ENCODE measurements at places on chromosomes 7 and 10. TPM values are rescaled to one million over a fixed set of nuclear protein-coding genes. Genes with fewer than 3 reads are reported as not detected.

GATA3 gene
- total RNA-seq, result not detected

DNA sequence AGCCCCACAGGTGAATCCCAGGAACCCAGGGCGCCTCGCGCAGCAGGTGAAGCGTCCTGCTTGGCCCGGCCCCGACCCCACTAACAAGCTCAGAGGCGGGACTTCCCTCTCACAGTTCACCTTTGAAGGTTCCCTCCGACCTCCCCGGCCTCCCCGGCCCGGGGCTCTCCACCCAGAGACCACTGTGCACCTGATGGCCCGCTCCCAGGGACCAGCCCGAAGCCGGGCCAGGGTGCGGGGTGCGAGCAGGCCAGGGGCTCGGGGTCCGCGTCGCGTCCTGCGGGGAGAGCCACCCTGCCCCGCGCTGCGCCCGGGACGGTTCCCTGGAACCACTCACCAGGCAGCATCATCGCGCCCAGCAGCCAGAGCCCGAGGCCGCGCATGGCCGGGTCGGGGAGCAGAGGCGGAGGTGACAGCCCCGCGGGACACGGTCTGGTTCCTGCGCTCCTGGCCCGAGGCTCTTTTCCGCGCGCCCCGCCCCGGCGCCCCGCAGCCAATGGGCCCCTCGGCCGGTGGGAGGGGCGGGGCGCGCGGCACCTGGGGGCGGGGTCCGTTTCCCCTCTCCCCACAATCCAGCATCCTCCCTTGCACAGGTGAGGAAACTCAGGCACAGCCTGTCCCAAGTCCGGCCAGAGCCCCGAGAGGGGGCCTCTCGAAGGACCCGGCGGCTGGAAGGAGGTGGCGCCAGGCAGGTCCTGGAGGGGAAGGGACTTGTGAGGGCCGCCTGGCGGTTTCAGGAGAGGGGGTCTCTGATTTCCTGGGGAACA, at the start of gene ADAM8:
ADAM8 (minus strand) TSS at position 434 of the 767 bp plus-strand sequence; CDS start at position 383, 51 bp downstream.
- no peaks in the 10 kb centered on the region for H3K4me1 ChIP-seq
- H3K36me3 ChIP-seq, result no peaks in the 10 kb centered on the region
- no peaks in the 10 kb centered on the region for H3K27me3 ChIP-seq
- H3K4me3 ChIP-seq, result no peak within 1 kb of the TSS
- no peak for DNase-seq

NRCAM gene
- total RNA-seq, result 3.3 TPM

GRCh38 chr10:131131726-131132591, 179.6 kb downstream of the TCERG1L start:
- DNase-seq, result peak; percentile 64
- H3K36me3 ChIP-seq, result no peaks in the 10 kb centered on the region
- no peak overlapping the region for H3K27ac ChIP-seq
- no peak overlapping the region for H3K4me3 ChIP-seq
- H3K4me1 ChIP-seq, result peaks cover 18% of the 10 kb centered on the region

DNA sequence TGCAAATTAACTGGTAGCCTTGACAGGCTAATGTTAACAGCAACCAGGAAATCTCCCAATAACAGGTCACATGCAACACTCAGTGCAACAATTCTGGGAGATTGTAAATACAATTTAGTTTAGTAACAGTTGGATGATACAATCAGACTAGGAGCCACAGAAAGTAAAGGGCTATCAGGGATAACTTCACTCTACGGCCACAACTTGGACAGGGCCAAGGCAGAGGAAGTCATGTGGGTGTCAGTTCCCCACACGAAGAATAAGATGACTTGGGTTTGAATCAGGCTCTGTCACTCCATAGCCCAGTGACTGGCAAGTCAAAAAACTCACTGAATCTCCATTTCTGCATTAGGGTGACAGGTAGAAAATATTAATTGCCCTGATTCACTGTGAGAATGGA, 217.3 kb upstream of the CCDC6 start:
- no peaks in the 10 kb centered on the region for H3K4me1 ChIP-seq
- H3K27me3 ChIP-seq, result no peaks in the 10 kb centered on the region
- H3K4me3 ChIP-seq, result no peak overlapping the region
- H3K36me3 ChIP-seq, result no peaks in the 10 kb centered on the region

GRCh38 chr10:14396411-14397048, 65.8 kb upstream of the FRMD4A start:
- H3K36me3 ChIP-seq, result no peaks in the 10 kb centered on the region
- no peak for DNase-seq
- H3K4me3 ChIP-seq, result no peak overlapping the region
- H3K27me3 ChIP-seq, result no peaks in the 10 kb centered on the region
- no peak overlapping the region for H3K27ac ChIP-seq

HOXA4 gene
- 0.83 TPM for total RNA-seq

DNA sequence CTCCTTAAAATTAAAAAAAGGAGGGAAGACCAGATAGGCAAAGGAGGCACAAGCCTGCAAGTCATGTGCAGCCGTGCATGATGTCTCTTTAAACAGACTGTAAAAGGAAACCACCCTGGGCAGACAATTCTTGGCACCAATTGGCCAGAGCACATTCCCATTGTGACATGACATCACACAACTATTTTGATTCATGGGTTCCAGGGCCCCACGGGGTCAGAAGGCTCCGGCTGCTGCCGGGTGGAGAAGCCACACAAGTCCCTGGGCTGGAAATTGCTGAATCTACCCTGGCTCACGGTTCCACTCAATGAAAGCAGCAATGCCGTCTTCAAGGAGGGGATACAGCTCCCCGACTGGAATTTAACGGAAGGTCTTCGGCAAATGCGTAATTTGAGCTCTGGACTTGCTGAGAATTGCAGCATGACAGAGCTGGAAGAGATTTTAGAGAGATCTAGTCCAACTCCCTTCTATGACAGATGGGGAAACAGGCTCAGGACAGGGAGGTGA, 140.5 kb downstream of the PRKAG2 start:
- H3K27ac ChIP-seq, result no peak overlapping the region
- H3K36me3 ChIP-seq, result no peaks in the 10 kb centered on the region
- H3K4me3 ChIP-seq, result no peak overlapping the region
- DNase-seq, result peak; percentile 73
- H3K27me3 ChIP-seq, result no peaks in the 10 kb centered on the region
- H3K4me1 ChIP-seq, result peaks cover 8% of the 10 kb centered on the region

- no peak overlapping the region for H3K4me3 ChIP-seq
- H3K36me3 ChIP-seq, result no peaks in the 10 kb centered on the region
- peak; percentile 25 for DNase-seq
- no peak overlapping the region for H3K27ac ChIP-seq
Measured at GRCh38 chr10:34031400-34031799, 696.9 kb upstream of the NRP1 start.

DNA sequence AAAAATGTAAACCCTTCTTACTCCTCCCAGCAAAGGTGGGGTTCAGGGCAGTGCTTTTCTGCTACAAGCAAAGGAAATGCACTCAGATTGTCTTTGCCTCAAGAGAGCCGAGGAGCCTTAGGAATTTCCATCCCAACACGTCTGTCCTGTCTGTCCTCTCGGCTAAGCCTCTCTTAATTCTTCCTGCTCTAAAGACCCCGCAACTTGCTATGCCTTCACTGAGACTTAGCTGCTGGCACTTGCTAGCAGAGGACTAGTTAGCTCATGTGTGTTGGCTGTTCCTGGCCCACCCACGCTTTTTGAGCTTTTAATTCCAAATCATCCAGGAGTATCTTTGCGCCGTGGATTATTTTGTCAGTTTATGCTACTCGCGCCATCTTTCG, 481 bp upstream of the NPM3 start:
- H3K36me3 ChIP-seq, result no peaks in the 10 kb centered on the region
- no peak overlapping the region for H3K4me3 ChIP-seq
- H3K4me1 ChIP-seq, result peaks cover 20% of the 10 kb centered on the region
- H3K27ac ChIP-seq, result no peak overlapping the region
- H3K27me3 ChIP-seq, result no peaks in the 10 kb centered on the region
- no peak for DNase-seq

TEX36 gene
- total RNA-seq, result not detected

DNA sequence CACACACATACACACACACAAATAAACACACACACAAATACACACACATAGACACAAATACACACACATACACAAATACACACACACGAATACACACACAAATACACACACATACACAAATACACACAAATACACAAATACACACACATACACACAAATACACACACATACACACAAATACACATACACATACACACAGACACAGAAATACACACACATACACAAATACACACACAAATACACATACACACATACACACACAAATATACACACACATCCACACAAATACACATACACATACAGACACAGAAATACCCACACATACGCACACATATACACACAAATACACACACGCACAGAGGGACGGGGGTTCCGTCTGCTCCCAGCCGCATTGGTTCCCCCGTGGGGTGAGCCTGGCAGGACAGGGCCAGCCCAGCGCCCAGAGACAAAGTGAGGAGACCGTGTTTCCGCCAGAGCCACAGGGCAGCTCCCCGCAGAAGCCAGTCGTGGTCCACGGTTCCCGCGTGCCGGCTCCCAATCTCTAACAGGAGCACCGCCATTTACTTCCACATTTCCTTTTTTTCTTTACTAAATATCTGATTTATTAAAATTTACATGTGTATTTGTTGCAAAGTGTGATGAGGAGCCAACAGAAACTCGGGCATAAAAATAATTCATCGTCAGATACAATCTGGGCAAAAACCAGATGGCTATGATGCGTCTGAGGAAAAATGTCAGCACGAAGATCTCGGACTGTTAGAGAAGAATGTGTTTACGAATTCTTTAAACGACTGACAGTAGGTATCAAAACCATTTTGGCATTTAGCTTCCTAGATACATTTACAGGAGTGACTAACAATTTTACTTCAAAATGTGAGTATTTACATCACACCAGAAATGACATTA, 3.1 kb upstream of the KNDC1 start:
- peaks cover 9% of the 10 kb centered on the region for H3K4me1 ChIP-seq
- no peaks in the 10 kb centered on the region for H3K36me3 ChIP-seq
- no peak overlapping the region for H3K27ac ChIP-seq
- no peak for DNase-seq

DNA sequence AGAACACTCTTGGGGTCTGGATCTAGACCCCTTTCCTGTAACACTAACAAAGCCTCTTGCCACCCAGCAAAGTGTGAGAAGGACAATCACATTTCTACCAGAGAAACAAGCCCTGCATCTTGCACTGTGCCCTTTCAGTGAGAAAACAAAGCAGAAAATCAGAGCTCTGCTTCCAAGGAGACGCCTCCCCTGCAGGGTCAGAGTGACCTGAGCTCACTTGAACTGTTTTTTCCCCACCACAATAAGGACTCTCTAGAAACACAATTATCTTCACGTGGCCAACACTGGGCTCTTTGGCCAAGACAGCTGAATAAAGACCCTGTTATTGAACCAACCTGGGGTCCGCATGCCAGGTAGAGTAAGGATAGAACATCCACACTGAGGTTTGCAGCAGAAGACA, 30.1 kb upstream of the PRLHR start:
- no peak for DNase-seq
- H3K4me3 ChIP-seq, result no peak overlapping the region
- H3K27ac ChIP-seq, result no peak overlapping the region
- H3K36me3 ChIP-seq, result no peaks in the 10 kb centered on the region

COL28A1 gene
- 2.9 TPM for total RNA-seq

OR2A7 gene
- total RNA-seq, result 3.4 TPM

- H3K27ac ChIP-seq, result no peak overlapping the region
- no peak for DNase-seq
- no peak overlapping the region for H3K4me3 ChIP-seq
Measured at GRCh38 chr7:117793521-117793920, 79.7 kb downstream of the CTTNBP2 start.
